ENCODE measurements at places on chromosomes 3 and 15.
A peak's percentile ranks its signal among the peaks of the same experiment; 100 is the strongest.

GRCh38 chr15:40471808-40472150 lies 995 bp downstream of the CHST14 start:
- DNase-seq = no peak

DNA sequence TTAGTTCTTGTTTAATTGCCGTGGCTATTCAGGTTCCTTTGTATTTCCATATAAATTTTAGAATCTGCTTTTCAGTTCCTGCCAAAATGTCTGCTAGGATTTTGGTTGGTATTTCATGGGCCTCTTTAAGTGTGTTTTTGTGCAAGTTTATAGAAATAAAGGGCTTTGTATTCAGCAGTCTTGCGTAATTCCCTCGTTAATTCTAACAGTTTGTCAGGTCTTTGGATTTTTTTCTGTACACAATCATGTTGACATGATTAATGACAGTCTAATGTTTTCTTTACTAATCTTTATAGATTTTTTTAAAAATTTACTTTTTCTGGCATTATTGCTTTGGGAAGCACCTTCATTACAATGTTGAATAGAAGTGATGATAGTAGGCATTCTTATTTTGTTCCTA lies 120.9 kb downstream of the NEK11 start:
- no peak for DNase-seq

DNA sequence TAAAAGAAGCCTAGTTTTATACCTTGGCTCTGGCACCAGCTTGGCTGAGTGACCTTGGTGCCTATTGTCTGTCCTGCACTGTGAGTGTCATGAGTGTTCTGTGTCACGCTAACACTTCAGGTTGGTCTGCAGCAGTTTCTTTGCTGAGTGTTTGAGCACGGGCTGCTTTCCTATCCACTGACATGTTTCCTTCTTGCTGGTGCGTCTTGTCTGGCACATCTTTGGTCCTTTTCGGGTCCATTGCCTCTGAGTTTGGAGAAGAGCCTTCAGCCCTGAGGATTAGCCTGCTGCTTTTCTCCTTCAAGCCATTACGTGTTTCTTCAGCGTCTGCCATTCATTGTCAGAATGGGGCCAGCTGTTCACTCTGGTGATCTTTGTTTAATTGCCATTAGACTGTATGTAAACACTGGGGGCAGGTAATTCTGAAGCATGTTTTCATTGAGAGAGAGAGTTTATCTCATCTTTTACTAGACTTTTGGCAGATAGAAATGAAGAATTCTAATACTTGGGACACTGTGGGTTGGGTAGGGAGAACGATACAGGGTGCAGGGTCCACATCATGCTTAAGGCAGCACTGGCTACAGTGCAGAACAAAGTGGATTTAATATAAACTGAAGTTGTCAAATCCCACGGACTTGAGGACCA lies 55.5 kb downstream of the LRRC28 start:
- peak; percentile 41 for DNase-seq

DNA sequence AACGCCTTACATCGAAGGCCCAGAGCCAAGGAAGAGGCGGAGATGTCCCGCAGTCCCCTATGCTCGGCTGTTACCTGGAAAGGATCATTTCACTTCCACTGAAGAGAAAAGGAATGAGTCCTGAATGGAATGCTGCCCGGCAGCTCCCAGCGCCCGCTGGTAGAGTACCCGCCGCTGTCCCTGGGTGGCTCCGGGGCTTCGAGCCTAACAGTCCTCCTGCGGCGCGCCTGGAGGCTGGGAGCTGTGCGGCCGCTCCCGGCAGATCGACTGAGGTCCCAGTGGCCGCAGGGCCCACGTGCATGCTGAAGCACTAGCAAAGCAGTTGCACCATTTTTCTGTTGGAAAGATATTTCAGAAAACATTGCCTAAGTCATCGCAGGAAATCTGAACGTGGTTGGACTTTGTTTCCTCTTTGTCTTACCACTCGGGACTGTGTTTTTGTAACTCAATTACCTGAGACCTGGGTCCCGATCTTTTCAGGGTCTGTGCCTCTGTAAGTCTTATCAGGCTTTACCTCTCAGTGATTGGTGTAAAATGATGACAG lies 984 bp downstream of the RNU6-1 start:
- peak; percentile 41 for DNase-seq

GRCh38 chr3:5202222-5202621 lies 14.7 kb downstream of the EDEM1 start:
- DNase-seq = no peak

DNA sequence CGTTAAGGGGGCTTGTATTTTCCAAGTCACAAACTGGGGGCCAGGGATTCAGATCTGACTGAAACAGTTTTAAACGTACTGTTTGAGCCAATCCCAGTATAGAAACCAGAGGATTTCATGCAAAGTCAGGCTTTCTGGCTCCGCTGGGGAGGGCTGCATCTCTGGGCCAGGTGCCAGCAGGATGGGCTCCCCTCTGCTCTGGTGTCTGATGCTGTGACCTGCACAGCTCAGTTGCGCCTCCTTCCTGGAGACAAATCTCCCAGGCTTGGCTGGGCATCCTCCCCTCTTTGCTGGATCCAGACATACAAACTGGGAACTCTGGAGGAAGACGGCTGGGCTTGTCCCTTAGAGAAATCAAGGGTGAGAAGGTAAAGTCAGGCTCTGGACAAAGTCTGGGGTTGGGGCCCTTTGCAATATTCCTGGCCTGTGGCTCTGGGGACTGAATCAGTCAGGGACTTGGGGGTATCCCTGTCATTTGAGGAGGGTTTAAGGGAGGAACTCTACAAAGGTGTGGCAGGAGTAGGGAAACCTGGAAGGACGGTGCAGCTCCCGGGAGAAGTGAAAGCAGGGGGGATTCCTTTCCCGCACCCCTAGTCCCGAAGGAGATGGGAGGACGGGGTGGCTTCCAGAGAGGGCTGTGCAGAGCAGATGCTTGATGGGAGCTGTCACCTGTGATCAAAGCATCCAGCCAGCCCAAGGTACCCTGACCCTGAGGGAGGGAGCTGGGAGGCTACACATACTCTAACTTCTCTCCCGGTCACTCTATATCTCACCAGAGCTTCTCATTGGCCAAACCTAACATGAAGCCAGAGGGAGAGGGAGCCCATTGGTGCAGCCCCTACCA lies 114.8 kb upstream of the ATP2B2 start:
- no peak for DNase-seq

DNA sequence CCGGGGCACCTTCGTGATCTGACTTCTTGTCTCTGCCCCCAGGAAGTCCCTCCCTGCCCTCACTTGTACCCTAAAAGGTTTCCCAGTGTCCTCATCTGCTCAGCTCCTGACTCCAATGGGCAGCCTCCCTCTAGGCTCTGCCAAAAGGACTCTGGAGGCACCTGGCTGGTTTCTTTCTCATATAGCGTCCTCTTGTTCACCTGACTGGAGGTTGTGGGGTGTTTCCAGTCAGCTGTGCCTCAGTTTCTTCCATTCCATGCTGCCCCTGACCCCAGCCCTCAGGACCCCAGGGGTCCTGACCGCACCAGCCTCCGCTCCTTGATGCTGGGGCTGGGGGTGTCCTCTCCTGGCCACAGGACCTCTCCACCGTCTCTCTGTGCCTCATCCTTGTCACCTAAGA lies 2.5 kb downstream of the PRR23E start:
- no peak for DNase-seq

Data from NCI-H1092 (cell line).